ENCODE measurements at places on chromosomes 13 and 19.

GRCh38 chr19:5080030-5080654 lies 111.2 kb downstream of the KDM4B start:
- DNase-seq, result no peak

GRCh38 chr19:29329460-29330134 lies 116.6 kb upstream of the UQCRFS1 start:
- no peak for DNase-seq

GRCh38 chr13:37657134-37657533 lies 58.6 kb upstream of the POSTN start:
- no peak for DNase-seq

- no peak for DNase-seq
These were observed 50.6 kb upstream of the MTIF3 start for GRCh38 chr13:27500806-27501534.

- peak; percentile 72 for DNase-seq
These were observed 41.8 kb upstream of the ZNF429 start for GRCh38 chr19:21463449-21464105.

DNA sequence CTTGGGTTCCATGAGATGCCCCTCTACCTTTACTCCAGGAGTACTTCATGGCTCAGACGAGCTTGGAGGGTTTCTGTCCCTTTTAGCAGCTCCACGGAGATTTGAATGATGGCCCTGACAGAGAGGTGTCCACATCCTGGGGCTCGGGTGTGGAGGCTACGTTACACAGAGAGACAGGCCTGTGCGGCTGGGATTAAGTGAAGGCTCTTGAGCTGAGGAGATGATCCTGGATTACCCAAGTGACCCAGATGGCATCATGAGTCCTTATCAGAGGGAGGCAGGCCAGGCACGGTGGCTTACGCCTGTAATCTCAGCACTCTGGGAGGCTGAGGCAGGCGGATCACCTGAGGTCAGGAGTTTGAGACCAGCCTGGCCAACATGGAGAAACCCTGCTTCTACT lies 12.4 kb downstream of the DPP9 start:
- no peak for DNase-seq

DNA sequence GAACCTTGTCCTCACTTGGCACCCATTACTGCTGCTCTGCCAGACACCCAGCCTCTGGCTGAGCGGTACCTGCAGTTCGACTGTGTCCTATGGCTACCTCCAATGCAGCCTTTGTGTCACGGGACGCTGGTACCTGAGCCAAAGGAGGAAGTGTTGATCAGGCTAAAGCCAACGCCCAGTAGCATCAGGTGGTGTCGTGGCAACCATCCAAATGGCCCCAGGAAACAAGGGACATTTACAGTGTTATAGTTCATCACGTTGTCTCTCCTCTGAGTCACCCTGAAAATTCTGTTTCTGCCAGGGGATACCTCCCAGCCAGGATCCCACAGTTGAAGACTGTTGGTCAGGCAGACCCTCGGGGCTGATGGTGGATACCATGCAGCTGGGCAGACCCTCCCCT lies 10.1 kb downstream of the RHPN2 start:
- DNase-seq, result no peak

DNA sequence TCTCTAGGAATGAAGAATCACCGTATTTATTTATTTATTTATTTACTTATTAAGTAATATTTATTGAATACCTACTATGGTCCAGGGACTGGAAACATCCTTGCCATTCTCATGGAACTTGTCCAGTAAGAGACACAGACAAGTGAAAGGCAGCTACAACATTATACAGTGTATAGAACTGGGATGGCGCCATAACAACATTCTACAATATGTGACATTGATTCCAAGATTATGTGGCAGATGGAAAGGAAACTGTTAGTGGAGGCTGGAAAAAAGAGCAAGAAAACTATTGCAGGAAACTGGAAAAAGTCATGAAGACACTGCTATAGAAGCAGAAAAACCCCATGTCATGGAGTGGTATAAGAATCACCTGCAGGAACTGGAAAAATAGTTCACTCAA lies 9.4 kb upstream of the TBC1D4 start:
- DNase-seq, result no peak

DNA sequence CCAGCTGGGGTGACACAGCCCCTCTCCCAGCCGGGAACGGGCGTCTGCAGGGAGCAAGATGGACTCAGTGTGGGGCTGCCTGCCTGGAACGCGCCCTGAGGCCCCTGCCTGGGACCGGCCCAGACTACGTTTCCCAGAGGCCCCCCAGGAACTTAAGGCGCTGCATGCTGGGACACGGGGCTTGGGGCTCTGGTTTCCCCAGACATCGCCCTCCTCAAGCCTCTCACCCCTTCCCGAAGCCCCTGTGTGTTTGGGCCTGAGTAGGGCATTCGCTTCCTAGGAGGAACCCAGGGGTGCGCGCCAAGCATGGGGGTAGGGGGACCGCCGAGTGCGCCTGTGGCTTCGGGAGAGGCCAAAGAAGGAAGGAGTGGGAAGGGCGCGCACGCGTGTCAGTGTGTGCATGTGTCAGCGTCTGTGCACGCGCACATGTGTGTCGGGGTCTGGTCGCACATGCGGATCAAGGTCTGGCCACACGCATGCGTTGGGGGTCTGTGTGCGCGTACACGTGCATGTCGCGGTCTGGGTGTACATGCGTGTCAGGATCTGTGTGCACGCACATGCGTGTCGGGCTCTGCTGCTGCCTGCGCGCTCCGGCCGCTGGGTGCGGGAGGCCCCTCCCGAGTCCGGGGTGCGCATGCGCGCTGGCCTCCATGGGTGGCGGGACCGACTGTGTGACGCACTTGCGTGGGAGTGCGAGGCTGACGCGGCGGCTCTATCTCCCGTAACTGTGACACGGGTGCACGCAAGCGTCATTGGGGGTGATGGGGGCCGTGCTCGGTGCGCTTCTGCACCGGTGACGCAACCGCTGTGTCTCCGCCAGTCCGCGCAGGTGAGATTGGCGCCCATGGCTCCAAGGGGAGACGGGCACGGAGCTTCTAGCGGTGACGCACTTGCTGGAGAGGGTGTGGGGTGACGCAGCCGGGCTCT lies 16.2 kb downstream of the ZNF331 start:
- DNase-seq, result peak; percentile 61

DNA sequence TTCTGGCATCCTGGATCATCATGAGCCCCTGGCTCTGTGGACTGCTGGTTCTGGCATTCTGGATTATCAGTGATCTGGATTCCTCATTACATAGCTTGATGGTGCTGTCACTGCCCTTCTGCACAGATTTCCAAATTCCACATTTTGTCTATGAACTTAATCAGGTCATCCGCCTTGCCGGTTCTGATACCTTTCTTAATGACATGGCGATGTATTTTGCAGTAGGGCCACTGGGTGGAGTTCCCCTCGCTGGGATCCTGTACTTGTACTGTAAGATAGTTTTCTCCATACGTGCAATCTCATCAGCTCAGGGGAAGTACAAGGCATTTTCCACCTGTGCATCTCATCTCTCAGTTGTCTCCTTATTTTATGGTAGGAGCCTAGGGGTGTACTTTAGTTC lies 24.4 kb upstream of the OR7C2 start:
- no peak for DNase-seq

DNA sequence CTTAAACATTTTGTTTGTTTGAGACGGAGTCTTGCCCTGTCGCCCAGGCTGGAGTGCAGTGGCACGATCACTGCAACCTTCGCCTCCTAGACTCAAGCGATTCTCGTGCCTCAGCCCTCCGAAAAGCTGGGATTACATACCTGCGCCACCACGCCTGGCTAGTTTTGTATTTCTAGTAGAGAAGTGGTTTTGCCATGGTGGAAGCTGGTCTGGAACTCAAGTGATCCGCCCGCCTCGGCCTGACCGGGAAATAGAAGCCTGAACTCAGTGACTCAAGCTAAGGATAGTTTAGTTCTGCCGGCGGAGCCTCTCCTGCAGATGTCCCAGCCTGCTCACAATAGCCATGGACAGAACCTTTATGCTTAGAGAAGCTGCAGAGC lies 53.0 kb upstream of the ZNF254 start:
- peak; percentile 53 for DNase-seq

GRCh38 chr13:39641645-39642044 lies 13.8 kb upstream of the COG6 start:
- no peak for DNase-seq

DNA sequence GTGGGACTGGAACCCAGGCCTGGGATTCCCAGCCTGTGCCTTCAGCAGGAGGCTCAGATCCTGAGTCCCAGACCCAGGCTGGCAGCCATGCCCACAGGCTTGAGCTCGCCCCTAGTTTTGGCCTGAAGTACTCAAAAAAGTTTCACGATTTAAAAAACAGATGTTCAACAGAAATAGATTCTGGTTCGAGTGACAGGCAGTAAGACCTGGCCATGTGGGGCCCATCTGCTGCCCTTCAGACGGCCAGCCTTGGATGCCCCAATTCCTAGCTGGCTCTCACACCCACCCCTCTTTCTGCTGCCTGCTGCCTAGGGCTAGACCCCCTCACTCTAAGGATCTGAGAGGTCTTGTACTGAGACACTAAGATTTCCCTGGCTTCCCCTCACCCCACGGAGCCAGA lies 2.8 kb upstream of the DMPK start:
- DNase-seq, result no peak

GRCh38 chr13:113159701-113160100 lies 1.3 kb downstream of the PROZ start:
- no peak for DNase-seq

- no peak for DNase-seq
These were observed 19.8 kb downstream of the TMEM272 start for GRCh38 chr13:51825165-51825592.

GRCh38 chr13:99606324-99607066 lies 105.2 kb downstream of the TM9SF2 start:
- DNase-seq, result peak; percentile 77

DNA sequence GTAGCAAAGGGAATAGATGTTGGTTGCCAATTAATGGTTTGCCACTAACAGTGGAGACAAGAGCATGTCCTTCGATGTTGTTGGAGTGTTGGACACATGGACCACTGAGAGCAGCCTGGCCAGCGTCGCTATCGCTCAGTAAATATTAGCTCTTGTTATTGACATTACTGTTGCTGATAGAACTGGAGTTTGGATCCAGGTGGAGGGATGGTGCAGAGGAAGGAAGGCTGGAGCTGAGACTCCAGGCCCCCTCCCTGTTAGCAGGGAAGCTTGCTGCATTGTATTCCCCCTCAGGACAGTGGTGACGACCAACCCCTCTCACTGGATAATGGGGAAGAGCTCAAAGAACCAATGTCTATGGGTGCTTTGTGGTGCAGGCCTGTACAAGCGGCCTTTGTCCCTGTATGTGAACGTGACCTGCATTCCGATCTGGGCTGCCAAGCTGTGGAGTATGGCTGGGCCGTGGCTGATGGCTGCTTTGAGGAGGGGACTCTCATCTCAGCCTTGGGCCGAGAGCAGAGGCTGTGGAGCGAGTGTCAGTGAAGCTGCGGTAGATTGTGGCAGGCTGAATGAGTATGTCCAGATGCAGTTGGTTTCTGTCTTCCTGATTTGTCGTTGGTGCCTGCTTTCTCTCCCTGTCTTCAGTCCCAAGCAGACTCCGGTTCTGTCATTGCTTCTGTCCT lies 7.0 kb downstream of the CLASRP start:
- DNase-seq, result no peak

DNA sequence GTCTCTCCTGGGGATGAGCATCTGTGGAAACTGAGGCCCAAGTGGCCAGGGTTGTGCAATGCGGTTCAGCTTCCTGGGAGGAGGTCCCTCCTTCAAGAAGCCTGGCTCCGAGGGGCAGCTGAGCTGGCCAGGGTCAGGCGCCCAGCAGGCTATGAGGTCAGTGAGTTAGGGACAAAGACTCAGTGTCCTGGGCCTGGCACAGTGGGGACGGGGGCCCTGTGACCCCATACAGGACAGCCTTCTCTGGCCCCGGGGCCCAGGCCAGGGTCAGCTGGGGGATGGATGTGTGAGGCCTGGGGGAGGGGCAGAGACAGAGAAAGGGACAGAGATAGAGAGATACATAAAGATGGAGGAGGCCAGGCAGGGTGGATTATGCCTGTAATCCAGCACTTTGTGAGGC lies 3.0 kb upstream of the IL12RB1 start:
- DNase-seq, result no peak

DNA sequence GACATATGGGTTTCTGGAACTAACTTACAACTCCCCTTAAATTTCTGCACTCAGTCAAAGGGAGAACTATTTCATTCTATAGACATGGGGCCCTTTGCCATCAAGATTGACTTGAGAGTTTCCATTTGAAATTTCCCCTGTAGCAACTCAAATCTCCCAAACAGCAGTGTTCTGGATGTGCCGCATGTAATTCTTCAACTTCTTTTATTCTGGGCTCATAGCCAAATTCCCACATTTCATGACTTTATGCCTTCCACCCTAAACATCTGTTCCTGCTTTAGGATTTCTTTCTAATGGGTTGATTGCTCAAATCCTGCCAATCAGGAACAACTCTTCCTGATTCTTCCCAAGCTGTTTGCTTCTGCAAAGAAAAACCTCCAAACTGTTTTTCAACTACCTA lies 336.0 kb downstream of the TBC1D4 start:
- DNase-seq, result no peak

- no peak for DNase-seq
These were observed 4.6 kb upstream of the EPS8L1 start for GRCh38 chr19:55071129-55071502.

- DNase-seq, result no peak
These were observed 1127.3 kb downstream of the PCDH9 start for GRCh38 chr13:66102864-66103263.

DNA sequence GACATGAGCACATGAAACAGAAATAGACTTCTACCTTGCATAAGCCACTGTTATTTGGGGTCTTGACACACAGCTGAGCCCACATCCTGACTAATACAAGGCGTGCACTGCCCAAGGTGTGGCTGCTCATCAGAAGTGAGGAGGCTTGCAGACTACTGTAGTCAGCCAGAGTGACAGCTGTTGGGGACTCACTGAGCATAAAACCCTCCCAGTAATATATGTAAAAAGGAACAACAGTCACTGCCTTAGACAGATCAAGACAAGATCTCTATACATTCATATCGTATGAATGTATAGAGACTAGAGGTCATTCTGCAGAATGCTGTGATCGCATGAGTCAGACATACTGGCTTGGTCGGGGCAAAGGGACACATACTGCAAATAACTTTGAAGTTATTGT lies 4.1 kb upstream of the C1QTNF9B start:
- no peak for DNase-seq

DNA sequence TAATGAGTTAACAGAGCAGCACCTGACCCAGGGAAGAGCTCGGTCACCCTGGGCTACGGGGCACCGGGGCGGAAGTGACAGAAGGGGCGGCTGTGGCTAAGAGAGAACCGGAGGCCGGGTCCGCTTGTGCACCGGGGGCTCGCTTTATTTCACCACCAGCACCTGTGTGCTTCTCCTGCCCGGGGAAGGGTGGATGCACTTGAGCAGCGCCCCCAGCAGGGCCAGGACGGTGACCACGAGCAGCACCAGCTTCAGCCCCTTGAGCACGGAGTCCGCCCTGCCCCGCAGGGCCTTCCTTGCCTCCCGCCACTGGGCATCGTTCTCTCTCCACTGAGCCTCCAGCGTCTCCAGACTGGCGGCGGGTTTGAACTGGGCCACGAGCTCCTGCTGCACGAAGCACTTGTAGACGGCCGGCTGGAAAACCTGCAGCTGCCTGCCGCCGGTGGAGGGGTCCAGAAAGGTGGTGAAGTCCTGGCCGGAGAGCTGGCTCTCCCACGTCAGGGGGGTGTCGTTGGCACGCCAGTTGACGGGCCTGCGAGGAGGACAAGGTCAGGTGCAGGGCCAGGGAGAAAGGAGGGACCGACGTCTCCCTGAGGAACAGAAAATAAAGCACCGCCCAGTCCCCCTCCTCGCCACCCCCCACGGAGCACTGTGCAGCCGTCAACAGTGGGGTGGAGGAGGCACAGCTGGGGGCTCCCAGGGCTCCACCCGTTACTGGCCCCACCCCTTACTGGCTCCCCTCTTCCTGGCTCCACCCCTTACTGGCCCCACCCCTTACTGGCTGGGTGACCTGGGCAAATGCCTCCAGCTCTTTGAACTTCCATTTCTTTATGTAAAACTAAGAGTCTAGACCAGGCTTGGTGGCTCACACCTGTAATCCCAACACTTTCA lies 3.6 kb downstream of the FAM187B start:
- no peak for DNase-seq
